ENCODE measurements at places on chromosomes 2 and 18.

- no peak for DNase-seq
Observed at GRCh38 chr2:101231240-101231639, 21.4 kb upstream of the CNOT11 start.

GRCh38 chr2:43343573-43344304 lies 117.3 kb upstream of the ZFP36L2 start:
- DNase-seq, result no peak

DNA sequence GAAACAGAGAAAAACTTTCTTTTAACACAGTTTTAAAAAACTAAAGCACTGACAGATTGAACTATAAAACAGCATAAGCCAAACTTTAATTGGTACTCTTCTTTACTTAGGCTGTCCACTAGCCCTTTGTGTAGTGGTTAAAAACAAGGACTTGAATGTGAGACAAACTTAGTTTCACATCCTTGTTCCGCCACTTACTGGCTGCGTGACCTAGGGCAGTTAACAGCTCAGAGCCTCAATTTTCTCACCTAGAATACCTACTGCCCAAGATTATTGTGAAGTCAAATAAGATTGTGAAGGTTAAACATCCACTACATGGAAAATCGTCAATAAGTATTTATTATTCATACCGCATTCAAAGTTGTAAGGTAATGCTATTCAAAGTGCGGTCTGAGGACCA lies 2.0 kb downstream of the WDR35 start:
- peak; percentile 18 for DNase-seq

GRCh38 chr2:69774984-69775982 lies 33.3 kb downstream of the ANXA4 start:
- no peak for DNase-seq

DNA sequence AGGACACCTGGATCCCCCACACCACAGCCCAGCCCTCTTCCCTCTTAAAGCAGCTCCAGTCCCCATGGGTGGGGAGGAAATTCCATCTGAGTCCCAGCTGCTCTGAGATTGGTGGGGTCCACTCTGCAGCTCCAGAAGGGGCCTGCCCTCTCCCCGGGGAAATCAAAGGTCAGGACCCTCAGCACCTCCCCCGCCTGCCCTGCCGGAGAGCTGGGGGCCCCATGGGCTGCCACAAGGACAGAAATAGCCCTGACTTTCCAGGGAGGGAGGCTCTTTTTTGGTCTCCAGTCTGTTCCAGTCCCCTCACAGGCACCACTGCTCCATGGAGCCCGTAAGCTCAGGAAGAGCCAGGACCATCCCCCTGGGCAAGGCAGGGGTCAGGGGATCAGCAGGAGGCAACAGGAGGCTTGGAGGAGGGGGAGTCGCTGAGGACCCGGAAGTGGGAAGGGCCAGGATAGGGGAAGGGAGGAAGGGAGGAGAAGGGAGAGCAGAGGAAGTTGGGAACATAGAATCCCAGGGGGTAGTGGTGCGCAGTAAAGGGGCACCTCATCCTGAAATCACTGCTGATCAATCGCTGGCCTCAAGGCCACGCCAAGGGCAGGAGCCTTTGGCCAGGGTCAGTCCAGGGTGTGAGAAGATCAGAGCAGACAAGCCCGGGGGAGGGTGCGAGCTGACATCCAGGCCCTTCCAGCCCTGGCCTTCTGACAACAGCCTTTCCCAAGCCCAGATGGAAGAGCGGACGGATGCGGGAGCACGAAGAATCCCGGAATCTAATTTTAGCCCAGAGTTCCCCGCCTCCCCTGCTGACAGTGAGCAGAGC lies 7.6 kb downstream of the ADRA2B start:
- no peak for DNase-seq

DNA sequence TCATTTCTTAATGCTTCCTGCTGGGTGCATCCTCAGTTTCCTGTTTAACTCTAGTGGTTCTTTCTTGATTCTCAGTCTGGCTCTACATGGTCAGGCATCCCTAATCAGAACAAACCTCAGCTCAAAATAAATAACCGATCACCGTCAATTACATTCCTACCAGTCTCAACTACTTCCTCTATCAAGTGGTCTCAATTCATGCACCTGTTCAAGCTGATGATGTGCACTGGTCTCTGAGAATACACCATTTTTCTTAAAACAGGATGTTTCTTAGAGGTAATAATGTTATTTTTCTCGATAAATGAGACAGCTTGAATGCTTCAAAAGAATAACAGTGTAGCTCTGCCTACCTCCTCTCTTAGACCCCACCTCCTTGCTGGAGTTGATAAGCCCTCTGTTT lies 420.9 kb downstream of the SOCS6 start:
- DNase-seq, result no peak

DNA sequence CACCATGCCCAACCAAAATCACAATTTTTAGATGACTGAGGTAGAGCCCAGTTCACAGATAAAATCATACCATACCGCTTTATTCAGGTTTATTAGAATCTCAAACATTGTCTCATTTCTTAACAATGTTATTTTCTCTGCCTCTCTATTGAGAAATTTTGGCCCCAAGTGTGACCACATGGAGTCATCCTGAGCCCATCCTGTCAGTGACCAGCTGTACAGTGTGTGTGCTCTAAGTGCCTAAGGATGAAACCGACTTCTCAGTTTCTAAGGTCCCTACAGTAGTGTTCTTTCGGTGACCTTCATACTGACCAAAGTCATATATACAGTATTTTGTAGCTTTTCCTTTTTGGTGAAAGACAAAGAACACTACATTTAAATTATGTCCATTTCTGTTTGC lies 123.7 kb upstream of the MSTN start:
- DNase-seq, result no peak

GRCh38 chr2:240255811-240256703 lies 115.6 kb upstream of the OTOS start:
- no peak for DNase-seq

DNA sequence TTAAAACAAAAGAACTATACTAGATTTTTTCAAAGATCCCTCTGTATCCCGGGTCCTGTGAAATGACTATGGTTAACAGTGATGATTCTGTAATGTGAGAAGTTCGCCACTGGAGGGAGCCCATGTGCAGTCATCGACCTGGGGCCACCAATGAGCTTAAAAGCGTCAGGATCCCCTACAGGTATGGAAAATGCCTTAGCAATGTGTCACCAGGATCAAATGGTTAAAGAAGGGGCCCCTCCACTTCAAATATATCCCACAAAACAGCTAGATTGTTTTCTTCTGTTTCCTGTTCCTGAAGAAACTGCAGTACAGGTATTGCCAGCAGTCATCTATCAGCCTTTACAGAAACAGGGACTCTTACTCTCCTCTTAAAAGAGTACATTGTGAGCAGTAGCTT lies 15.3 kb downstream of the CHRNA1 start:
- no peak for DNase-seq

DNA sequence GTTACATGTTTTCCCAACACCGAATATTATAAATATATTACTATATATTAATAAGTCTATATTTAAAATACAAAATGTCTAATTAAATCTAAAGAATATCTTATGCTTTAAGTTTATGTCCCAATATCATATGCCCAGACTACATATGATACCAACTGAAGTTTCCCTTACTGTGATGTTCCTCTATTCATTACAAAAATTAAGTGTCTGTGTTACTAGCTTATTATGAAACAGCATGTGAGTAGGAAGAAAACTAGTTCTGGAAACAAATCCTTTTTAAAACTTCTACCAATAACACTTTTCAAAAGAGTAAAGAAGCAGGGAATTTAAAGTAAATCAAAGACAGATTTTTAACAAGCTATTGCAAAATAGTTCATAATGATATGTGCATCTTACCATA lies 17.8 kb downstream of the HNRNPLL start:
- DNase-seq, result no peak

DNA sequence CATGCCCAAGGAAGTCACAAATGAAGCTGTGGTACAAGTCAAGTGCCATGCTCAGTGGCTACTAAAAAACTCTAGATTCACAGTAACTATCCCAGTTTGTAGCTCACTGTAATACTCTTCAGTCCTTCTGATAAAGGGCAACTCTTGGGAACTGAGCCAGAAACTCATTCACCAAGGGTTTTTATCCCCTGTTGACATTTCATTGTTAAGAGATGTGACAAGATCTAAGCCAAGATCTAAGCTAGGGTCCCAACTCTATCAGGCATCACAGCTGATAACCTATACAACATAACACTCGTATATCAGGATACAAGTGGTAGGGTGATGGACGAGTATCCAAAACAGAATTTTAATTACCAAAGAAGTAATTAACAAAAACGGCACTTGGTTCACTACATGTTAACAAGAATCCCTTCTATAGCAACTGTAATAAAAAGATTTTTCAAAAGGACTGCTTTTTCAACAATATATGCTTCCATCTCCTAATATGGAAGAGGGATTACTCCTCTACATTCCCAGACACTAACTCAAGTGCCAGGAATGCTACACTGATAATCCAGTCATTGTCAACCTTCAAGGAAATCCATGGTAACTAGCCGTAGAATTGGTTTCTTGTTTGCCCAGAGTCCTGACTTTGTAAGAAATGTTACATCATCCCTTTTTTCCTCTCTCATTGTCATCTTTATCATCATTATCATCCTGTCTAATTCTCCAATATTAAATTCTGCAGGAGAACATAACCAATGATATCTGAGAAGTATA lies 111.7 kb downstream of the CDH2 start:
- DNase-seq, result no peak

Measured in GM18507 (cell line).